ENCODE measurements at places on chromosomes 1 and 21.

GRCh38 chr1:2003541-2004131 lies at the start of gene CFAP74:
TSS of gene CFAP74 (minus strand) at chr1:2003786. CDS start at chr1:1990956, 12,830 bp downstream.
- DNase-seq: peak; percentile 25

- DNase-seq: no peak
These were observed 41.0 kb downstream of the TBX15 start for GRCh38 chr1:118947003-118947765.

GRCh38 chr21:14353231-14353630 lies 29.7 kb downstream of the HSPA13 start:
- no peak for DNase-seq

DNA sequence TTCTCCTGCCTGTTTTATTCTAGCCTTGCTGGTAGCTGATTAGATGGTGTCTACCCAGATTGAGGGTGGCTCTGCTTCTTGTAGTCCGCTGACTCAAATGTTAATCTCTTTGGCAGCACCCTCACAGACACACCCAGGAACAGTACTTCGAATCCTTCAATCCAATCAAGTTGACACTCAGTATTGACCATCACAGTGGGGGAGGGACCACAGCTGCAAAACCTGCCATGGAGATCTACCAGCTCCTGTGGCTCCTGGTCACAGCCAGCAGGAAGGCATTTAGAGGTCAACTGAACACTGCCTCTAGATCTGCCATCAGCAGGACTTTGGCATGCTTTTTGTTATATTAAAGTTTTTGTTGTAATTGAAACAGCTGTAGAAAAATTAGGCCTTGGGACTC lies 146.9 kb downstream of the RWDD3 start:
- no peak for DNase-seq

GRCh38 chr1:178399177-178399728 lies 97.5 kb downstream of the CLEC20A start:
- DNase-seq: no peak

GRCh38 chr1:34488080-34488708 lies 266.7 kb upstream of the GJB5 start:
- no peak for DNase-seq

- no peak for DNase-seq
These were observed 72.5 kb downstream of the OBSCN start for GRCh38 chr1:228280106-228280901.

DNA sequence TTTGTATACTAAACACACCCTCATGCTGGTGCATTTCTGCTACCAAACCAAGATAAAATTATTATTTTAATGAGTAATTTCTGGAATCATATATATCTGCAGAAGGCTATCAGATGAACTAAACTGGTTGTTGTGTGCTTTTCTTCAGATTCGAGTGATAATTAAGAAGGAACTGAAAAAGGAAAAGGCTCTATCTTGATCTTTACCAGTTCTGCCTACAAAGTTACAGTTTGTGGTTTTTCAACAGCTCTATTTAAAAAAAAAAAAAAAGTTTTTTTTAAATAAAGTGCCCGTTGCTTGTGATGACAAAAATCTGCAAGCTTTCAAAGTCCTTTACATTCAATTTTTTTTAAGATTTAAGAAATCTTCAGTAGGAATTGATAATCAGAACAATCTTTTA lies 13.6 kb downstream of the DENND1B start:
- DNase-seq: no peak

DNA sequence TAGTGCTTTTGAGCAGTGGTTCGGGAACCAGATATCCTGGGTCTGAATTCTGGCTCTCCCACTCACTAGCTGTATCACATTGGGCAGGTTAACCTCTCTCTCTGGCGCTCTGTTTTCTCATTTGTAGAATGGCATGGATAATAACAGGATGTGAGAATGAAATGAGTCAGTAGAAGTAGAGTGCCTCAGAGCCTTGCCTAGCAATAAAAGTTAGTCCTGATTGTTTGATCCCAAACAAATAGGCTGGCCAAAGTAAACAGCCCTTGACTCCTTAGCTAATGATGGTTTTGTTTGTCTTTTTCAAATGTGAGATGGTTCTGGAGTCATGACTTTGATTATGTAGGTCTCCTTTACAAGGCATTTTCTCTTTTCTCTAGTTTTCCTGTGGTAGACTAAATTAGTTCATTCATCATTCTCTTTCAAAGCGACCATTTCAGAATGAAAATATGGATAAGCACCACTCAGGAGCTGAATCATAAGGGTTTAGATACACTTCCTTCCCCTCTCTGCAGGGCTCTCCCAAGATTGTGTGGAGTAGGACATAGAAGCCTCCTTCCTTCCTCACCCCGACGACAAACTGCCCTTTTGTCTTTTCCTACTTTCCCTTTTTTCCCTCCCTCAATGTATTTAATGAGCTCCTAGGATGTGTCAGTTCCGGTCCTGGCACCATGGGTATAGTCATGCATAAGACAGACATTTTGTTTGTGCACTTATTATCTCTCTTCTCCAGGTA lies 23.1 kb downstream of the KIAA0040 start:
- no peak for DNase-seq

GRCh38 chr1:40806731-40807695 lies 23.4 kb downstream of the KCNQ4 start:
- no peak for DNase-seq

DNA sequence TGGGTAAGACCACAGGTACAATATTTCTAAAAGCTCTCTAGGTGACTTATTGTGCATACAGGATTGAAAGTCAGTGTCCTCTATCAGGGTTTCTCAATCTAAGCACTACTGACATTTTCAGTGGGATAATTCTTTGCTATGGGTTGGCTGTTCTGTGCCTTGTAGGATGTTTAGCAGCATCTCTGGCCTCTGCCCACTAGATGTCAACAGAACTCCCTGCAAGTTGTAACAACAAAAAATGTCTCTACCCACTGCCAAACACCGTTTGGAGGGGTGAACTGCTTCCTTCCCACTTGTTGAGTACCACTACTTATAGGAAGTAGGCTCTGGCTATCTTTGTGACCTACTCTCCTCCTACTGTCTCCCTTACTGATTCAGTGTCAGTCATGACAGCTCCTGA lies 90.1 kb upstream of the ZRANB2 start:
- DNase-seq: no peak

- no peak for DNase-seq
These were observed 21.9 kb upstream of the LAX1 start for GRCh38 chr1:203743091-203743571.

GRCh38 chr1:203944651-203945404 lies 83.4 kb downstream of the SNRPE start:
- DNase-seq: no peak

GRCh38 chr1:26363549-26364448 lies 8.8 kb downstream of the ZNF683 start:
- DNase-seq: peak; percentile 87

- no peak for DNase-seq
These were observed 12.7 kb upstream of the ZMYM6 start for GRCh38 chr1:35044431-35044830.

DNA sequence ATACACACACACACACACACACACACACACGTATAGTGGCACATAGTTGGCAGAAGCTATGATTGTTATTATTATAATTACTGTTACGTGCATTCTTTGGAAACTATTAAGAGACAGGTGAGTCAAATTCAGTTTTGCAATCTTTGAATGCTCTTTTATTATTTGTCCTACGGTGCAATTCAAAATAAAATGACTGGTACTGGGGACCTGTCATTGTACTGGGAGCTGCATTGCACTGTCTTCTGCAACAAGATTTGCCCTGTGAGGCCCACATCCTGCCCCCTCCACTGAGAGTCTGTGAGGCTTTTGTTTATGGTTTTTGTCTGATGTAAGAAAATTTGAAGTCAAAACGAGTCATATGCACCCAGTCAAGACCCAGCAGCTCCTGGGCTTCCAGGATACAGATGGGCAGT lies 1.9 kb downstream of the LY9 start:
- no peak for DNase-seq

DNA sequence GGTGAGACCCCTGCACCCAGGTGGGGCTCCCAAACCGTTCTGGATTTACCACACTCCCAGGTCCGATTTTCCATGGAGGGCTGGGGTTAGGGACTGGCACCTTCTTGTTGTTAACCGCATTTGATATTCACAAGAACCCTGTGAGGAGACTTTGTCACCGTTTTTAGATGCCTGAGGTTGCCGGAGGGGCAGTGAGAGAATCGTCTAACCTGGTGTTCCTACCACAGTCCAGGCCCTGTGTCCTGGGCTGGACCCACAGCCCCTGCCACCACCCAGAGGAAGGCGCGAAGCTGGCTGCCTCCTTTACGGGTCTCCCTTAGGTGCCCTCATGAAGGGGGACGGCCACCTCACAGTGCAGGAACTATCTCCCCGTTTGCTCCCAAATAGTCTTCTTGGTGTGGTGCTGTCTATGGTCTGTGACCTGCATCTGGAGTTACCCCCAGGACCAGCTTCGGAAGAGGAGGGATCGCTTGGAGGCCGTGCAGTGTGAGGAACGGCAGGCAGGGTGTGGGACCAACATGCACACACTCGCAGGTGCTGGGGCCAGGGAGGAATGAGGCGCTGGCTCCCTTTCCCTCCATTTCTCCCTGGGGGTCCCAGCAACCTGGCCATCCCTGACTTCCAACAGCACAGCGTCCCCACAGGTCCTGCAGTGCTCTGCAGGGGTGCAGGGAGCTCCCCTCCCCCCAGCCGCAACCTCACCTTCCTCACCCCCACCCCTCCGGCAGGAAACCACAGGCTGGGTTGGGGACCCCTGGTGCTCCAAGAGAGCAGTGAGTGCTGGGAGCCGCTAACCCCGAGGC lies 7.0 kb downstream of the SIM2 start:
- DNase-seq: no peak

DNA sequence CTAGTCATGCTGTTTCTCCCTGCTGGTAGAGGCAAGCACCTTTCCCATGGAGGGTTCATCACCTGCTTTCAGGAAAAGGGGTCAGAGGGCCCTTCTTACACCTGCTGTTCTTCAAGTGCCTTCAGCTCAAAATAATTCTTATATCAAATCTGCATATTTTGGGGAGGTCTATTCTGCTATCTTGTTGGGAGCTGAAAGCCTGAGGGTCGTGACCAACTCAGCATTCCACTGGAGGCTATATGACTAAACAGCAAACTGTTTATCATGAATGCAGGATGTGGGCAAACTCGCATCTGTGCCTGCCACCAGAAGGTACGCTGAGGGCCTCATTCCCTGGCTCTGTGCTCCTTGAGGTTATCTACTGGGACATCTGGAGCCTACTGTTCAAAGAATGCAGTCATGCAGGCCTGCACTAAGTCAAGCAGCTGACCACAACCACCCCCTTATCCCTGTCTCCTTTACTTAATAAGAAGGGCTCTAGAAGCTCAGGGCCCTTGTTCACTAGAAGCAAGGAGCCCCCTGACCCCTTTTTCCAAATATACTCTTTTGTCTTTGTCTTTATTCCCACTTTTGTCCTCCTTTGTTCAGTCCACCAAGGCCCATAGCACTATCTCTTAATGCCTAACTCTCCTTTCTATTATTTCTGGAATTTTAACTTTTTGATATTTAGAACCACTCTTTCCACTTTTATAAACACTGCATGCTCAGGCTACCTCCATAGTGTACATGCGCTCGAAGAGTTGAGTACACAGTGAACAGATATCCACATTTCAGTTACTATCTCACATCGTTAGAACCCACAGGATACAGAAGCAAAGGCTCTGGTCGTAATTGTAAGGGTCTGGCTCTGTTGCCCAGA lies 4.5 kb upstream of the TRIM17 start:
- DNase-seq: peak; percentile 34

DNA sequence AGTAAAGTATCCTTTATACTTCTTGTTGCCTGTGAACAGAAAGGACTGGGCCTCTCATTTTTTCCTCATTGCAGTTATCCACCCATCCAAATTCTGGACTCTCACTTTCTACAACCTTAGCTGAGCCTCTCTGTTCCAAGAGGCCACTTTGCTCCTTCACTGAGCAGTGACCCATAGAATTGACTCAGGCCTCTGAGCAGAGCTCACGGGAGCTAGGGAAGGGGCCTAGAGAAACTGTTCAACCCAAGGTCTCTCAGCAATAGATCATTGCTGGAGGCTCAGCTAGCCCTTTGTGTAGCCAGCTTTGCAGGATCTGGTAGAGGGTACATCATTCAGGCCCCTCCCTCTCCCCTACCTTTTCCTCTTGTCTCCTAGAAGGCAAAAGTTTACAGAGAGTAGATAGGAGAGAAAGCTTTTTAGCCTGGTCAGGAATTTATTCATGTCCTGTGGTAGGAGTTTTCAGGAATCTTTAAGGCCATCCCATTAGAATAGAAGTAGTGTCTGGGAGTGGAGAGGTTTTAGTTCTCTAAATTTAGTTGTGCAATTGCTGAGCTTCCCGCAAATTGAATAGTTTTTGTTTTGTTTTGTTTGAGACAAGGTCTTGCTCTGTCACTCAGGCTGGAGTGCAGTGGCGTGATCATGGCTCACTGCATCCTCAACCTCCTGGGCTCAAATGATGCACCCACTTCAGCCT lies 6.7 kb downstream of the INTS3 start:
- DNase-seq: no peak

- no peak for DNase-seq
These were observed 19.3 kb downstream of the TMCO4 start for GRCh38 chr1:19780267-19780877.

- no peak for DNase-seq
These were observed 150.9 kb downstream of the NTMT2 start for GRCh38 chr1:170296642-170297041.

GRCh38 chr1:85467036-85467435 lies 2.1 kb upstream of the DDAH1 start:
- no peak for DNase-seq

DNA sequence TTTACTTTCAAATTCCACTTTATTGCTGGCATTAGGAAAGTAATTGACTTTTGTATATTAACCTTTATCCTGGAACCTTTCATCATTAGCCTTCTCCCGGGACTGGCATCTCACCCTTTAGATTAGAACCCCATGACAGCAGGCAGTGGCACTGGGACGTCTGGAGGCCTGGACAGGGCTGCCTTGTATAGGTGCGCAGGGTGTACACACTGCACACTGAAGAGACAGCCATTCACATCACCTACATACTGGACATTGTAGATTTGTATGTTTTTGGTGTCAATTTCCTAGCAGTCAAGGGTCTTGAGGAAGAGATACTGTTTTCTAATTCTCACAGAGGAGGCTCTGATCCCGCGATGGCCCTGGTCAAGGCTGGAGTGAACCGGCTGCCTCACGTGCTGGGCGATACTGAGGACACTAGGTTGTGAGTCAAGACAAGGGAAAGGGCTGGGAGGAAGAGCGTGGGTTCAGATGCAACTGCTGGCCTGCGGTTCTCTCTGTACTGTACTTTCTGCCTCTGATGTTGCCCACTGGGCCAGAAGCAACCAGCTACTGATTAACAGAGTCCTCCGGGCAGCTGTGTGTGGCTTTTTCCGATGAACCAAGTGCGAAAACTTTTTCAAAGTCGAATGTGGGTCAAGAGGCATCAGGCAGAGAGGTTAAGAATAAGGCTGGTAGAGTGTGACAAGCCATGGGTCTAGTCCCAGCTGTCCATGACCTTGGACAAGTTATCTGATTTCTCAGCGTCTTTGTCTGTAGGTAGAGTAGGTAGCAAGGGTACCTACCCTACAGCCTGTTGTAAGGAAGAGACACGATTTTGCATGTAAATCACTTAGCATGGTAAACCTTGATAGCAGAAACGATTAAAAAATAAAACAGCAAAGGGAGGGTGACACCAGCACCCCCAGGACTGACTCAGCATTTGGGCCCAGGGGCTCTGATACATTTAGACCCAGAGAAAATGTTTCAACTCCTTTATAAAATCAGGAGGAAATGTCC lies 38.2 kb upstream of the SLC25A33 start:
- no peak for DNase-seq

Measured in erythroblast (primary cell).